ENCODE measurements at places on chromosomes 3 and 15. TPM values are rescaled to one million over a fixed set of nuclear protein-coding genes. Genes with fewer than 3 reads are reported as not detected.
A peak's percentile ranks its signal among the peaks of the same experiment; 100 is the strongest.

The PPP1R14D gene
- not detected for total RNA-seq

The NUP210 gene
- 4.7 TPM for total RNA-seq

The ACTRT3 gene
- total RNA-seq: 1.6 TPM

The CAMK2N2 gene
- not detected for total RNA-seq

The DAPK2 gene
- 94.9 TPM for total RNA-seq

The SERINC4 gene
- 0.18 TPM for total RNA-seq

The LMLN gene
- 7.0 TPM for total RNA-seq

The CHL1 gene
- total RNA-seq: 67.9 TPM

The ANKUB1 gene
- not detected for total RNA-seq

The TEX55 gene
- not detected for total RNA-seq

The FAM107A gene
- 55.1 TPM for total RNA-seq

The LINGO1 gene
- 30.5 TPM for total RNA-seq

The CLRN1 gene
- total RNA-seq: not detected

DNA sequence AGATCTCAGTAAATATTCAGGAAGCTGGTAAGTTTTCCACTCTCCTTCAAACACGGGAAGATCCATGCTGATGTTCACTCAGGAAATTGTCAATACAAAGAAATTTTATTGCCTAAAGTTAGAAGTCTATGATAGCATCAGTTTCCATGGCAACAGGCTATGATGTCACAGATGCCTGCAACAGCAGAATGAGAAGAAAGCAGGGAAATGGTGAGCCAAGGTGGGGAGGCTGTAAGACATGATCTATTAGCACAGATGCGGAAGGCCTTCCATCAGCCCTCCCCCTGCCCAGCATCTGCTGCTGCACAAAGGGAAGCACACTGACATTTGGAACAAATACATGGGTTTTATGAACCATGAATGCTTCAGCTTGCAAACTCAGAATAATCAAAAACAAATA is 28.6 kb downstream of the EPHB1 start:
- DNase-seq: no peak

DNA sequence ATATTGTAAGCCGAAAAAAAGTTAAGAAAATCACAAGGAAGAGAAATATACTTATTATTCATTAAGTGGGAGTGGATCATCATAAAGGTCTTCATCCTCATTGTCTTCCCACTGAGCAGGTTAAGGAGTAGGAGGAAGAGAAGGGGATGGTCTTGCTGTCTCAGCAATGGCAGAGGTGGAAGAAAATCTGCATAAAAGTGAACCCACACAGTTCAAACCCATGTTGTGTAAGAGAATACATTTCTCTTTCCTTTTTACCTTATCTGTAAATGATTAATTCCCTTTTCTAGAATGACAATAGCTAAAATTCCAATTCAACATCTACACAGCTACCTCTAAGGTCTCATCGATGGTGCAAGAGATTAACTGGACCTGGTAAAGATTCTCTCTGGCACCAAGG is 904.6 kb downstream of the EPHA3 start:
- DNase-seq: no peak

GRCh38 chr3:191366675-191367074 is 36.3 kb upstream of the UTS2B start:
- no peak for DNase-seq

- DNase-seq: no peak
These were observed 606.7 kb upstream of the MDFIC2 start for GRCh38 chr3:70919091-70919490.

GRCh38 chr3:169337500-169338078 is 325.9 kb downstream of the MECOM start:
- DNase-seq: no peak

DNA sequence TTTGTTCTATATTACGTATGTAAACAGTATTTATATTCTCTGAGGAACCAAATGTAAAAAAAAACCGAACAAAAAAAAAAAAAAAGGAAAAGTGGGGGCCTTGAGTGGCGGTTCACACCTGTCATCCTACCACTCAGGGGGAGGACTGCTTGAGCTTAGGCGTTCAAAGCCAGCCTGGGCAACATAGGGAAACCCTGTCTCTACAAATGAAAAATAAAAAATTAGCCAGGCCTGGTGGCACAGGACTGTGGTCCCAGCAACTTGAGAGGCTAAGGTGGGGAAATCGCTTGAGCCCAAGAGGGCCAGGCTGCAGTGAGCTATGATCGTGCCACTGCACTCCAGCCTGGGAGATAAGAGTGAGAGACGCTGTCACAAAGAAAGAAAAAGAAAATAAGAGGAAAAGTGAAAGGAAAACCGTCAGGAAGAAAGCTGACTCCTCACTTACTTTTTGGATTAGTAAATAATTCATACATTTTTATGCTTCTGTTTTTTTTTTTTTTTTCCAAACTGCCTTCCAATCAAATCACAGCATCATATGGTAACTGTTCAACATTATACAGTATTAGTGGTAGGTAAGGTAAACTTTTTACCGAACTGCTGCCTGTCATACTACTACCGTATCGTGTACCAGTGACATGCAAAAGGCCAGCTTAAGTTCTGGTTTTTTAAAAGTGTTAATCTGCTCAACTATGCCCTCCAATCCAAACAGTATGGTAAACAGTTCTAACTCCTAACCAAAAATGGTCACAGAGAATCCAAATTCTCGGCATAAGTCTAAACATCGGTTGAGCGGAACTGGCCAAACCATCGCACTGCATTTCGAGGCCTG is 1.2 kb downstream of the PHC3 start:
- no peak for DNase-seq

DNA sequence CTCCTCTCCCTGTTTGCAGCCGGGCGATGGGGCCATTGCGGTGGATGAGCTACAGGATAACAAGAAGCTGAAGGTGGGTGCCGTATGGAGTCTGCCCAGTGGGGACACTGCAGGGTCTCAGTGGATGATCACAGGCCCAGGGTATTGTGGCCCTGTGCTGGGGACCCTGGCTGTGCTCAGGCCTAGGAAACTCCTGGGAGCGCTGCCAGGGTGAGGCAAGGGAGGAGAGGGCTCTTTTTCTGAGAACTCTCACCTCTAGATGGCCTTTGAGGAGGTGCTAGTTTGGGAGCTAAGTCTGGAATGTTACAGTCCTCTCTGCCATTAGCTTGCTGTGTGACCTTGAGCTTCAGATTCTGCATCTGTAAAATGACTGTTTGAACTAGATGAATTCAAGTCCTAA is 16.4 kb downstream of the SLC24A1 start:
- DNase-seq: no peak

- no peak for DNase-seq
These were observed 21.4 kb downstream of the ARHGEF26 start for GRCh38 chr3:154142608-154143007.

- no peak for DNase-seq
These were observed 265.5 kb upstream of the ATP10A start for GRCh38 chr15:26128611-26129140.

DNA sequence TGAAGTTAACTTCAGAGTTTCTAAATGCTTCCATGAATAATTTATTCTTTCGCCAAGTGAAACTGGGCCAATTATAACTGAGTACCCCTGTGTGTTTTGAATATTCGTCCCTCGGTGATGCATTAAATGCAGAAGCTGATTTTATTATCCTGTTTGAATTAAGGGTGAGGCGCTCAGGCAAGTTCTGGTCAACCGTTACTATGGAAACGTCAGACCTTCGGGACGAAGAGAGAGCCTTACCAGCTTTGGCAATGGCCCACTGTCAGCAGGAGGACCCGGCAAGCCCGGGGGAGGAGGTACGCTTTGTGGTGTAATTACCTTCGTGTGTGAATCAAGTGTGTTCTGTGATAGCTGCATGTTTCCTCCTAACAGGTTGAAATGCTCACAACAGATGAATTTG is 239.8 kb downstream of the ITPR1 start:
- DNase-seq: no peak

- no peak for DNase-seq
These were observed 14.0 kb downstream of the PYGO1 start for GRCh38 chr15:55574096-55574495.

DNA sequence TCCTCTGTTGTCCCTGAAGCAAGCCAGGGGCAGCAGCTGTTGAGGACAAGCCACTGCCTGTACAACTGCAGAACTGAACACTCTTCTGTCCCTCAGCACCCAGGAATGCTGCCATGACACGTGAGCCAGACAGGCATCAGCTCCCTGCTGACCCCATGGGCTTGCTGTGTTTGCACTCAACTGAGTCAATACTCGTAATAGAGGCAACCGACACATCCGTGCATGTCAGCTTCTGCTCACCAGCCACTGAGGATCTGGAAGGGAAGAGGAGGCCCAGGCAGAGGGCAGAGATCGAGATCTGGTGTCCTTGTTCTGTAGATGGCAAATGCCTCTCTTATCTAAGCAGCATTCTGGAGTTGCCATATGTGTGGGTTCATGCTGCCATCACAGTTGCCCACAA is 54.3 kb upstream of the SEC61A1 start:
- DNase-seq: no peak

GRCh38 chr3:33798113-33798417 is 365 bp upstream of the PDCD6IP start:
- DNase-seq: no peak

DNA sequence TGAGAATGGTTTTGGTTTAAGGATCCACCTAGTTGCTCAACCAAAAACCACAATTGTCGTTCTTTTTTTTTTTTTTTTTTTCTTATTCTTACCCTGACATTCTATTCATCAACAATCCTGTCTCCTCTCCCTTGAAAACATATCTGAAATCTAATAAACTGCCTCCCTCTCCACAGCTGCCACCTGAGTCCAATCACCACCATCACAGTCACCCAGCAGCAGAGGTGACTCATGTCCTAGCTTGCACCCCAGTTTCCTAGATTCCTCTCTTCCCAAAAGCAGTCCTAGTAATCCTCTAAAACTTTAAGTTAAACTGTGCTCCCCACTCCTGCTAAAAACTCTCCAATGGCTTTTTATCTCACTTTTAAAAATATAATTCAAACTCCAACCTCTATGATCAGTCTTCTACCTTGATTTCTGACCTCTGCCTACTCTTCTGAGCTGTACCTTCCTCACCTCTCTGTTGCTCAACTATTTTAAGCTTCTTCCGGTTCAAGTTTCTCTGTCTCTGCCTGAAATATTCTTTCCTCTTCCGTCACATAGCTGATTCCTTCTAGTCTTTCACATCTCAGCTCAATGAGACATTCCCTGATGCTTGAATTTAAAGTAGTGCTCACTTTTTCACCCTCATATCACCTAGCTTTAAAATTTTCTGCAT is 33.7 kb upstream of the RBMS3 start:
- no peak for DNase-seq

GRCh38 chr3:50571486-50571885 is 2.2 kb downstream of the HEMK1 start:
- DNase-seq: no peak

DNA sequence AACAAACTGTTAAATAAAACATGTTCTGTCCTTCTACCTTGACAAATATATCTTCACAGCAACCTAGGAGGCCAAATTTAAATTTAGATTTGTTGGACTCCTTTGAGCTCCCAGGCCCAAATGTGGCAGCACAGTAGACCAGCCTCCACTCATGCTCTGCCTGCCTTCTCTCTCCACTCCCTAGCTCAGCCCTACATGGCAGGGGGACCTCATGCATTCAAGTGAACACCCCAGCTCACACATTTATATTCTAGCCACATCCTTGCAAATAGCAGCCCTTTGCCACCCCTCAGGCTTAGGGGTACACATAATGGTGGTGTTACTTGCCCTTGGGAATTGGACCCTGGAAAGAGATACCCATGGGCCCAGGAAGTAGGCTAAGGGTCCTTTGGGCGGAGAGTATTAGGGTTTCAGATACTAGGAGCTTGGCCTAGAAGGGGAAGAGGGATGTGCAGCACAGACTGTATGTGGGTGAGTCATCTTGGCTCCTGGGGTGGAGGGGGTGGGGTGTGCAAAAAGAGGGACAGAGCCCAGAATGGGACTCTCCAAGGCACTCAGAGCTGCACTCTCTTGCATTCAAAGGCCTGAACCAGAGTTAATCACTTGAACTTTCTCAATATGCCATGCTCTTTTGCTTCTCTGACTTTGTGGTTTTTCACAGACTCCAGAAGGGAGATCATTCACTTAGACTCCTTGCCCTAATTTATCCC is 268.4 kb upstream of the ROPN1 start:
- peak; percentile 66 for DNase-seq

- DNase-seq: no peak
These were observed 292.2 kb downstream of the PYDC2 start for GRCh38 chr3:191753196-191753595.

GRCh38 chr3:183122257-183122932 is 23.1 kb upstream of the MCCC1 start:
- DNase-seq: no peak

DNA sequence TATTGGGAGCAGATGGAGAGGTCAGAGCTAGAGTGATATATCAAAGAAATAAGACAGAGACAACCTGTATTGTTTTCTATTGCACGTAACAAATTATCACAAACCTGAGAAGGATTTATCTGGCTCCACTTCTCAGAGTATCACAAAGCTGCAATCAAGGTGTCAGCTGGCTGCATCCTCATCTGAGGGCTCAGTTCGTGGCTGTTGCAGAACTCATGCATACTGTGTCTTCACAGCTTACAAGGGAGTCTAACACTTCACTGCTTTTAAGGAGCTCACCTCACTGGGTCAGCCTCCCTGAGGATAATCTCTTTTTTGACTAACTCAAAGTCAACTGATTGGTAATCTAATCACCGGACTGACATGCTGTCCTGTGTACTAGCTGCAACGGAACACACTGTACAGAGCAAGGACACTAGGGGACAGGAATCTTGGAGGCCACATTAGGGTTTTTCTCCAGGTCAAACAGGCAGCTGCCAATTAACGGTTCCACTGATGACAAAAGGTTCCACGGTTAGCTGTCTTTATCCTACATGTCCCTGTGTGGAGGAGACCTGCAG is 1006.8 kb upstream of the SEMA6D start:
- no peak for DNase-seq

DNA sequence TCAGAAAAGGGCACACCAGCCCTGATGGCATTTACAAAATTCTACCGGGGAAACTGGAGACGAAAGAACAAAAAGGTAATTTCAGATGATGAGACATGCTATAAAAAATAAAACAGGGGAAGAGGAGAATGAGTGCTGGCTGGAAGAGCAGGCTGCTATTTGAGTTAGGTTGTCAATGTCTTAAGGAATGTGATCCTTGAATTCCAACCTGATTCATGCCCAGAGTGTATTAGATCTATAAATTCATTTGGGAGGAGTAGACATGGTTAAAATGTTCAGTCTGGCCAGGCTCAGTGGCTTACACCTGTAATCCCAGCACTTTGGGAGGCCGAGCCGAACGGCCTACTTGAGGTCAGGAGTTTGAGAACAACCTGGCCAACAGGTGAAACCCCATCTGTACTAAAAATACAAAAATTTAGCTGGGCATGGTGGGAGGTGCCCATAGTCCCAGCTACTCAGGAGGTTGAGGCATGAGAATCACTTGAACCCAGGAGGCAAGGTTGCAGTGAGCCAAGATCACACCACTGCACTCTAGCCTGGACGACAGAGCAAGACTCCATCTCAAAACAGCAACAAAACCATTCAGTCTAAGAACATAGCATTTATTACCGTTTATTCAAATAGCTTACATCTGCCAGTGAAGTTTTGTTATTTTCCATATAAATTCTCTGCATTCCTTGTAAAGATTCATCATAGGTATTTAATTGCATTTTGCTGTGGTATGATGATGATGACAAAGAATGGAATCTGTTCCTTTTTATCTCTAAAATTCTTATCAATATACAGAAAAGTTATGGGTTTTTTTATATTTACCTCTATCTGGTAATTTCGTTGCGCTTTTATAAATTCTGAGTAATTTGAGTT is 126.7 kb upstream of the NR2E3 start:
- no peak for DNase-seq

GRCh38 chr3:171732756-171733155 is 77.5 kb downstream of the PLD1 start:
- DNase-seq: no peak

GRCh38 chr3:174002543-174002942 is 605.0 kb downstream of the NLGN1 start:
- no peak for DNase-seq

Data from left cardiac atrium (tissue), 4 donors.